ENCODE measurements at places on chromosomes 13 and 19.
A peak's percentile ranks its signal among the peaks of the same experiment; 100 is the strongest.

DNA sequence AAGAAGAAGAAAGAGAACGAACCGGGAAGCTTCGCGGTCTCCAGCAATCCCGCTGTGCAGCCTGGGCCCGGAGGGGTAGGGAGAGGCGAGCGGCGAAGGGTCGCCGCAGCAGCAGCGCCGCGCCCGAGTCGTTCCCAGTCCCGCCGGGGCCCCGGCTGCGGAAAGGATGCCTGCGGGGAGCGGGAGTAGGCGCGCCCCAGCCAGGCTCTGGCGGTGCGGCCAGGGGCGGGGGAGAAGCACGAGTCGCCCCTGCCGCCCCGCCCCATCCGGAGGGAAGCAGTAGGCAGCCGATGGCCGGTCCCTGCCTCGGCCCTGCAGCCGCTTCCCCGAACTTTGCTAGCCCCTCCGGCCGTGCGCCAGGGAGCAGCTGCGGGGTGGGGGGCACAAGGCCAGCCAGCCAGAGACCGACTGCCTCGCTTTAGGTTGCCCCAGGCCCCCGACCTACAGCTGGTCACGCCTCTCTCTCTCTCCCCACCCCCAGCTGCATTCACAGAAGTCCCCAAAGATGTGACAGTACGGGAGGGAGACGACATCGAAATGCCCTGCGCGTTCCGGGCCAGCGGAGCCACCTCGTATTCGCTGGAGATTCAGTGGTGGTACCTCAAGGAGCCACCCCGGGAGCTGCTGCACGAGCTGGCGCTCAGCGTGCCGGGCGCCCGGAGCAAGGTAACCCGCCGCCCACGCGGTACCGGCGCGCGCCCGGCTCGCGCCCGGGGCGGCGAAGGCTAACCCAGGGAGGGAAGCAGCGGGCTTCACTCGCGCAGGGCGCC is 1.1 kb downstream of the VSTM2B start:
- DNase-seq: peak; percentile 69

GRCh38 chr13:103354171-103354570 is 288.0 kb upstream of the SLC10A2 start:
- no peak for DNase-seq

- peak; percentile 32 for DNase-seq
Observed at GRCh38 chr13:50340551-50341287, 325.5 kb downstream of the KCNRG start.

- peak; percentile 95 for DNase-seq
Observed at GRCh38 chr19:13588957-13589833, 82.9 kb upstream of the CACNA1A start.

DNA sequence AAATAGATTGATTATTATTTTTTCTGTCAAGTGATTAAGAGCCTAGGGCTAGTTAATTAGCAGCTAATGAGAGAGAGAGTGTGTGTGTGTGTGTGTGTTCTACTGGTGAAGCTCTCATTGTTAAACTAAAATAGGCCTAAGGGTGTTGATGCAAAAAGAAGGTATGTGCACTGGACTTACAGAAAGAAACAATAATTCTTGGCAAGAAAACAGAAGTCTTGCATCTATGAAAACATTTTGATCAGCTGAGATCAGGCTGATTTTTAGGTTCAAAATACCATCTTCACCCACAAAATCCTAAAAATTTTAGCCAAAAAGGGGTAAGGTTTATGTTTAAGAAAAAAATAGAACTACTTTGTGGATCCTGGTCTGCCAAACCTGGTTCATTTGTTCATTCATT is 106.5 kb downstream of the POSTN start:
- DNase-seq: no peak

DNA sequence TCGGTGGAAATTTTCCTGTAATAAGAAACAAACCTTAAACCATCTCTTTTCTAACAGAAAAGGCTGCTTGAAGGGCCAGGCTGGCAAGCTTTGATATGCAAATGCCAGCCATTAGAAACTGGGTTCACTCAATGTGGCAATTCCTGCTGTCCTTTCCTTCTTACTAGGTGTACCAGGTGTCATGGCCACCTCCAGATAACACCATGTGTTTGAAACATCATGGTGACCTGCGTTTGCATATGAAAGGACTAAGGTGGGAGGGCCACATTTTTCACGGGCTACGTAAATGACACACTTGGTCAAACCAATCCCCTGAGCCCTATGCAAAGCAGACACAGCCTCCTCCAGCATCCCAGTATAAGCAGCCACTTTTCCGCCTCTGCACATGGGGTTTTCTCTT is 789.1 kb upstream of the SLITRK5 start:
- DNase-seq: no peak

DNA sequence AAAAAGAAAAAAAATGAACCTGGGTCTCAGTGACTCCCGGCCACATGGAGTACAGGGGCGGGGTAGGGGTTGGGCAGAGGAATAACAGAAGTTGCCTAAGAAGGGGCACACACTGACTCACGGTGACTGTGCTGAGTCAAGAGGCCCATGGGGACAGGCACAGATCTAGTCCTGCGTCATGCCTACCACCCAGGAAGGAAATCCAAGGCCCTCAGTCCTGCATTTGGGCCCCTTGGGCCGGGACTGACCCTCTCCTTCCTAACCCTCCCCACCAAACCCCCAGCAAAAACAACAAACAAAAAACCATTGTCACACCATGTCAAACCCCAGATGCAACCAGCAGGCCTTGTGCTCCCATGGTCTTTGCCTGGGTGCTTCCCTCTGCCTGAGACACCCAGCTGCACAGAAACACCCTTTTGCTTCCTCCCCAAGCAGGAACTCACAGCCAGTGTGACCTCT is 9.6 kb upstream of the NOTCH3 start:
- no peak for DNase-seq

DNA sequence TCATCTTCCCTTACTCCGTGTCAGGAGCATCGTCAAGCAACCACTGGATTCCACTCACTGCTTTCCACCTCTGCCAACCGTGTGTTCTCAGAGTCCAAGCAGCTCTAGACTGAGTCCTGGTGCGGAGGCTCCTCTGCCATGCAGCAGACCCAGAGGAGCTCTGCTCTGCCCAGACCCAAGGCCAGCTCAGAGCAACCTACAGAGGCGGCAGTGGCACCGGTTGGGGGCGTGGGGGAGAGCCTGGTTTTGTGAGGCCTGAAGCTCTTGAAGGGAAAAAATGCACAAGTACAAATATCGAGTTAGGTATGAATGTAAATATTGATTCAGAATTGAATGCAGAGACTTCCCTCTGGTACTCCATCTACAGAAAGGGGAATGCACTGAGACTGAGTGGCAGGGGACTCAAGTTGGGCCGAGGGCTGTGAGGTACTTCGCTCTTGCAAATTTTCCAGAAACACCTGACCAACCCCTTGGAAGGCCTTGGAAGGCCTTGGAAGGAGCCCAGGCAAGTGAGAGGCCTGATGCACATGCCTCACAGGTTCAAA is 46.7 kb downstream of the GJA3 start:
- DNase-seq: no peak

GRCh38 chr13:83730674-83731073 is 151.6 kb downstream of the SLITRK1 start:
- no peak for DNase-seq

DNA sequence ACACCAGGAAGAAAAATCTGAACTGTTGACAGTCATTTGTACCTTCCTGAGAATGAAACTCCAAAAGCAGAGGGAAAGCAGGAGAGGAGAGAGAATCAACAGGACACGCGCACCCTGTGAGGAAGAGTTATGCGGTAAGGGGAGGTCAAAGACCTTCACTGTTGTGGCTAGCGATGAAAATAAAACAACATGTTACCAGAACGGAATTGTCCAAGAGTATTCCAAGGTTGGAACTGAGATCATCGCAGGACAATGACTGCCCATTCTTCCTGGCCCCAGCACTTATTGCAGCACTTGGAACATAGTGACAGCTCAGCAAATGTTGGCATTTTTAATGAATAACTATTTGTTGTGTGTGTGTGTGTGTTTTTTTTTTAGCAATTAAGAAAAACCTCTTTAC is 176.0 kb upstream of the TSC22D1 start:
- DNase-seq: no peak

DNA sequence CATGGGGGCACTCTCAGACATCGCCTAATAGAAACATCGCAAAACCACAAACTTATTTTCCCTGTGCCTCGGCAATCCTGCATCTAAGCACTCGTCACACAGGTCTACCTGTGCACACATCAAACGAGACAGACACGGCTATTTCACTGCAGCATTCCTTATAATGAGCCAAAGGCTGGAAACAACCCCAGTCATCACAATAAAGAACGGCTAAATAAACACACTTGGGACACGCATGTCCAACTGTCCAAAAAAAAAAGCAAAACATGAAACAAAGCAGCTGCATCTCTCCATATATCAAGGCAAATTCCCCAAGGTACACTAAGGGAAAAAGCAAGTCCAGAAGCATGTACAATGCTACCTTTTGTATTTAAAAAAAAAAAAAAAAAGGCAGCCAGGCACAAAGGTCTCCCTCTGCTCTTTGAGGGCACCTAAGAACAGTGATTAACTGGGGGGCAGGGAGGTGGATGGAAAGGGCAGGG is 27.2 kb upstream of the CCNP start:
- no peak for DNase-seq

DNA sequence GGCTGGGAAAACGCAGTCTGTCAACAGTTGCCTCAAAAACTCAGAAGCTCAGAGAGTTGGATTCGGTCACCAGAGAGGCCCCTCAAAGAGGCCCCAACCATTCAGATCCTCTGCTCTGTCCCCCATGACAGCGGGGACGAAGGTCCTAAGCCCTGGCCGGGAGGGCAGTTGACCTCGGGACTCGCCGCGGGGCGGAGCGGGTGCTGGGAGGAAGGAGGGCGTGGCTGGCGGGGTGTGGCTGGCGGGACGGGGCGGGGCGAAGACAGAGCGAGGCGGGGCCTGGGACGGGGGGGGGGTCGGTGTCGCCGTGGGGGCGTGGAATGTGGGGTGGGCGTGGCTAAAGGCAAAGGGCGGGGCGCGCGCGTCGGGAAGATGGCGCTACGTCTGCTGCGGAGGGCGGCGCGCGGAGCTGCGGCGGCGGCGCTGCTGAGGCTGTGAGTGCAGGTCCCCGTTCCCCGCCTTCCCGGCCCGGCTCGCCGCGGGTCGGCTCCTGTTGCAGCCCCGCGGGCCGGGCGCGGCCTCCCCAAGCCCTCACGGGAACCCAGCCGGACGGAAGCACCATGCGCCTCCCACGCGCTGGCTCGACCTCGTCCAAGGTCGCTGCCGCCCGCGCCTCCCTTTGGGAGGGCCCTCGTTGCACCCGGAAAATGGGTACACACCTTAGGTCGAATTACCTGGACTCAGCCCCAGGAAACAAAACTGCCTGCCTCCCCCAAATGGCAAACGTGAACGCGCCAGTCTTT is 105.2 kb downstream of the TM9SF2 start:
- peak; percentile 96 for DNase-seq

GRCh38 chr13:62631124-62631523 is 1215.5 kb upstream of the PCDH20 start:
- no peak for DNase-seq

DNA sequence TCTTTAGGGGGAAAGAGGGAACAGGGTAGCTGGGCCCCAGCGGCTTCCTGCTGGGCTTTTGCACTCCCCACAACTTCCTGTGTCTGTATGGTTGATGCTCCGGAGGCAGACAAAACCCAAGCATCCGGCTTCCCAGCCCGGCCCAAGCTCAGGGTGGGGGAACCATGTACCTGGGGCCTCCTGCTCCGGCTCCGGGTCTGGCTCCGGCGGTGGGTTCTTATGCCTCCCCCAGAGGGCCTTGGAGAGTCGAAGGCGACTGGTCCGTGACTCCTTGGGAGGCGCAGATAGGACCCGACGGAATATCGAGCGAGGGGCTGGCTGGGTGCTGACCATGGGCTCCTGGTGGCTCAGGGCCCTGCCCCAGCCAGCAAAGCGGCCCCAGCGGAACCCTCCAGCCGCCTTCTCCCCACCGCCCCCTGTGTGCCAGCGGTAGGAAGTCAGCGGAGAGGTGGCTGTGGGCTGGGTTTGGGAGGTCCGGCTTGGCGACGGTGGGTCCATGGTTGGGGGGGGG is 428 bp downstream of the RASAL3 start:
- peak; percentile 93 for DNase-seq

- no peak for DNase-seq
Observed at GRCh38 chr13:61670384-61671161, 254.9 kb upstream of the PCDH20 start.

DNA sequence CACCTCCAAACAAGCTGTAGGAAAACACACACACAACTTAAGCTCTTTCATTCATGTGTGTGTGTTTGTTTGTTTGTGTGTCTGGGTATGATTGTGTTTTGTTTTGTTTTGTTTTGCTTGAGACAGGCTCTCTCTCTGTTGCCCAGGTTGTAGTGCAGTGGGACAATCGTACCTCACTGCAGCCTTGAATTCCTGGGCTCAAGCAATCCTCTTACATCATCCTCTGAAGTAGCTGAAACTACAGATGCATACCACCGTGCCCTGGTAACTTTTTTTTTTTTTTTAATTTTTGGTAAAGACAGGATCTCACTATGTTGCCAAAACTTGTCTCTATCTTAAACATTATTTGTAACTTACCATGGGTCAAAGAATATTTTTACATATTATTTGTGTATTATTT is 431.7 kb downstream of the SLITRK1 start:
- DNase-seq: no peak

DNA sequence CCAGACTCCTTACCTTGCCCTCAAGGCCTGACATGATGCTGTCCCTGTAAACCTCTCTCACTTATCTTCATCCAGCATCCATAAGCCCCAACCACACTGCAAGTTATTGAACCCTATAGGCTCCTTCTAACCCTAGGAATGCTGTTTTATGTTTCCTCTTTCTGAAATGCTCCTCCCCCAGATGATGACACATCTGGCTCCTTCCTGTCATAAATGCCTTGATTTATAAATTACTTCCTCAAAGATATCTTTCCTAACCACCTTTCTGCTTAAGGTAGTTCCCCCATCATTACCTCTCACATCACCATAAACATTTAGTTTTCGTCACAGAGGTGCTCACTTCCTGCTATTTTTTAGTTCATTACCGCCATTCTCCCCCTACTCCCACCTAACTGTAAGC is 12.3 kb downstream of the RUBCNL start:
- DNase-seq: no peak

DNA sequence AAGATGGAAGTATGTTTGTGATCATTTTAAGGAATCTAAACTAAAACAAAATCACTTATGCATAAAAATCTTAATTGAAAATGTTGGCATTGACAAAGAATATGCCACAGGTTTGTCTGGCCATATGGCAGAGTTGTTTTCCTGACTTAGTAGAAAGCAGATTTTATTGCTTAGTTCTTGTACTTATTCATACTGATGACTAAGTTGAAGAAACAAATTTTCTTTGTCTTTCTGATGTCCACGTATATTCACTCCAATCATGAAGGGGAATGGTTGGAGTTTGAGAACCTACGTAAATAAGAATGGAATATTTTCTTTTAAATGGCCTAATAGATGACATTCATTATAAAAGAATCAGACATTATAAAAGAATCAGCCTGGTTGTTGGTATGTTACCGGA is 8.0 kb upstream of the GPC6 start:
- no peak for DNase-seq

- DNase-seq: no peak
Observed at GRCh38 chr13:99976575-99976974, 5.0 kb upstream of the ZIC5 start.
